A549 treated with GW870086 at 1 μM for 4 hours (cell line): ENCODE measurements at places on chromosomes 7 and 10. TPM values are rescaled to one million over a fixed set of nuclear protein-coding genes. Genes with fewer than 3 reads are reported as not detected.

LIPM gene
- total RNA-seq, result not detected in 5 replicates

C10orf62 gene
- total RNA-seq, result 0.11 TPM in 1 of 5 replicates, not detected in the others

ADAM8 gene
- 2.4 to 4.5 TPM (median 3.8 TPM) in 5 replicates for total RNA-seq

CRTAC1 gene
- total RNA-seq, result 0.74 to 2.0 TPM (median 1.3 TPM) in 5 replicates

COBL gene
- 3.3 to 5.4 TPM (median 5.0 TPM) in 5 replicates for total RNA-seq

GRM3 gene
- not detected in 5 replicates for total RNA-seq

HECW1 gene
- 14.9 to 18.6 TPM (median 16.7 TPM) in 5 replicates for total RNA-seq

KIAA1217 gene
- 1.4 to 2.2 TPM (median 1.8 TPM) in 5 replicates for total RNA-seq

ERVW-1 gene
- total RNA-seq, result not detected in 5 replicates

SHH gene
- total RNA-seq, result 0.48 to 0.96 TPM (median 0.74 TPM) in 5 replicates

EZH2 gene
- 19.1 to 22.7 TPM (median 21.7 TPM) in 5 replicates for total RNA-seq

AFAP1L2 gene
- total RNA-seq, result 23.2 to 30.5 TPM (median 28.2 TPM) in 5 replicates

DMBT1 gene
- total RNA-seq, result 0.18 to 0.23 TPM (median 0.19 TPM) in 5 replicates

ADIRF gene
- total RNA-seq, result not detected in 5 replicates

EBF3 gene
- 0.10 to 0.27 TPM (median 0.18 TPM) in 5 replicates for total RNA-seq

NKX2-3 gene
- 0.07 to 0.08 TPM (median 0.08 TPM) in 3 of 5 replicates, not detected in the others for total RNA-seq

KIAA1549 gene
- total RNA-seq, result 4.9 to 6.8 TPM (median 6.2 TPM) in 5 replicates

MSMB gene
- total RNA-seq, result 0.51 TPM in 1 of 5 replicates, not detected in the others

ITIH5 gene
- total RNA-seq, result 0.08 to 0.26 TPM (median 0.09 TPM) in 5 replicates

HIF1AN gene
- 10.7 to 20.7 TPM (median 19.0 TPM) in 5 replicates for total RNA-seq

FAM171A1 gene
- 19.7 to 22.7 TPM (median 21.5 TPM) in 5 replicates for total RNA-seq

CCDC3 gene
- total RNA-seq, result 0.86 to 1.3 TPM (median 0.91 TPM) in 5 replicates

ZNF485 gene
- total RNA-seq, result 1.1 to 2.2 TPM (median 1.9 TPM) in 5 replicates

C7orf33 gene
- total RNA-seq, result not detected in 5 replicates

FAM25A gene
- total RNA-seq, result not detected in 5 replicates

TLL2 gene
- 0.08 to 0.24 TPM (median 0.15 TPM) in 5 replicates for total RNA-seq

GIMAP7 gene
- total RNA-seq, result not detected in 5 replicates

THNSL1 gene
- 3.5 to 4.4 TPM (median 3.9 TPM) in 5 replicates for total RNA-seq

GIMAP1 gene
- not detected in 5 replicates for total RNA-seq

GPRIN2 gene
- total RNA-seq, result 30.6 to 40.9 TPM (median 37.8 TPM) in 5 replicates

PTF1A gene
- total RNA-seq, result not detected in 5 replicates

CCDC7 gene
- total RNA-seq, result 0.45 to 1.0 TPM (median 0.75 TPM) in 5 replicates

AKR1C4 gene
- total RNA-seq, result 0.10 to 0.32 TPM (median 0.24 TPM) in 5 replicates

VIPR2 gene
- total RNA-seq, result 0.03 TPM in 1 of 5 replicates, not detected in the others

HABP2 gene
- 0.07 to 0.17 TPM (median 0.14 TPM) in 5 replicates for total RNA-seq

PRXL2A gene
- 41.2 to 44.9 TPM (median 43.7 TPM) in 5 replicates for total RNA-seq

UNC5B gene
- total RNA-seq, result 1.8 to 2.0 TPM (median 1.9 TPM) in 5 replicates

SPDYE2B gene
- total RNA-seq, result not detected in 5 replicates

TEX47 gene
- total RNA-seq, result not detected in 5 replicates

TAS2R5 gene
- total RNA-seq, result 0.37 to 0.51 TPM (median 0.41 TPM) in 5 replicates

YKT6 gene
- total RNA-seq, result 114 to 129 TPM (median 120 TPM) in 5 replicates

GTPBP4 gene
- total RNA-seq, result 100 to 115 TPM (median 107 TPM) in 5 replicates

HMX3 gene
- 0.19 TPM in 1 of 5 replicates, not detected in the others for total RNA-seq

ARHGEF35 gene
- total RNA-seq, result 0.25 to 0.49 TPM (median 0.33 TPM) in 5 replicates

TMEM270 gene
- 0.32 TPM in 1 of 5 replicates, not detected in the others for total RNA-seq

RARRES2 gene
- total RNA-seq, result not detected in 5 replicates

EBLN1 gene
- total RNA-seq, result 0.16 TPM in 1 of 5 replicates, not detected in the others
